ENCODE measurements at places on chromosomes 4 and X.

GRCh38 chr4:184934961-184935360 lies 83.3 kb upstream of the HELT start:
- DNase-seq = no peak

DNA sequence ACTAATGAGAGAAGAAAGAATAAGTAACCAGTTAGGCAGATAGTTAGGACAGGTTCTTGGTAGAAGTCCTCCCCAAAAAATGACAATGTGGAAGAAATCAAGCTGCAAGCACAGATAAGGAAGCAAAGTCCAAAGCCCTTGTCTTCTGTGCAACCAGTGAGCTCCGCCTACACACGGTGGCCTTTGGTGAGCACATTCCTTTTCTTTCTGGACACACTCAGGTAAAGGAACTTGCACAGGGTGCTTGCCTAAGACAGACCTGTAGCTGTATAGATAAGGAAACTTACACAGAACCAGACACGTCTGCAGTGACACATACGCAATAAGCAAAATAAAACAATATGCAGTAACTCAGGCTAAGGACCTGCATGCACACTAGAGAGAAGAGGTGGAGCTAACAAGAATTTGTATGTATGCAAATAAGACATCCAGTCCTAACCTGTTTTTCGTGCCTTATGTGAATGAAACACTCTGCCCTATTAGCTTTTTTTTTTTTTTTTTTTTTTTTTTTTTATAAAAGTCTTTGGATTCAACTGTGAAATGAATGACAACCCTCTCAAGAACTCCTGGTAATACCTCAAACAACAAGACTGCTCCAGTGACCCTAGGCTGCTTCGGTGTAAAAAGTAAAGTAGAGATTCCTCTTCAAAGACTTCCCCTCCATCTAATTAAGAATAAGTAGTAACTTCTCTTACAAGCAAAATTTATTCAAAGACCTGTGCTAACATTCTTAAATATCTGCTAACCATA lies 48.8 kb downstream of the UGT2B10 start:
- no peak for DNase-seq

DNA sequence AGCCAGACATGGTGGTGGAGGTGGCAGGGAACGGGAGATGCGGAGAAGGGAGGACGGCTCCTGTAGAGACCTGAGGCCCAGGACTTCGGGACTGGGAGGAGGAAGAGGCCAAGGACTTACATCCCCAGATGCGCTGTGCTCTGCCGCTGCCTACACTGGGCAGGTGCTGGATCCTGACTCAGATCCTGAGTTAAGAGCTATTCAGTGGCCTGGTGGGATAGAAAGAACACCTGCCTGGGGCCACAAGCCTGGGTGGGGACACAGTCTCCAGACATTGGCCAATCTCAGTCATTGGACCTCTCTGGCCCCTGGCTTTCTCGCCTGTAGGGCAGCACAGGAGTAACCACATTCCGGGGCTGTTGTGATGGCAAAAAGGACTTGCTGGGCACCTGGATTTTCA lies 10.9 kb upstream of the MSX1 start:
- no peak for DNase-seq

DNA sequence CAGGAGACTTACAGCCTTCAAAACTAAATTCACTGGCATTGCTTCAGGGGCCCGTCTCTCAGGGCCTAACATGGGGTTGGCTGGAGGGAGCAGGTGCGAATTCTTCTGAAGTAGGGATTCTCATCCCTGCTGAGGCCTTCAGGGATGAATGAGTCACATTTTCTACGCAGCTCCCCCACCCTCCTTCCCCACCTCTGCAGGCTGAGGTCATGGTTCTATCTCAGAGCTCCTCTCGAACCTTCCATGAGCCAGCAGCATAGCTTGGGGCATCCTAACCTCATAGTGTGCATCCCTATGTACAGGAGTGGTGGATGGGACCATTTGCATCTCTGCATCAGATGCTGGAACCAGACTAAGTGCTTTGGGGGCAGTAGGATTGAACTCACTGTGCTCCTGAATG lies 309.2 kb downstream of the EVC2 start:
- DNase-seq = no peak

DNA sequence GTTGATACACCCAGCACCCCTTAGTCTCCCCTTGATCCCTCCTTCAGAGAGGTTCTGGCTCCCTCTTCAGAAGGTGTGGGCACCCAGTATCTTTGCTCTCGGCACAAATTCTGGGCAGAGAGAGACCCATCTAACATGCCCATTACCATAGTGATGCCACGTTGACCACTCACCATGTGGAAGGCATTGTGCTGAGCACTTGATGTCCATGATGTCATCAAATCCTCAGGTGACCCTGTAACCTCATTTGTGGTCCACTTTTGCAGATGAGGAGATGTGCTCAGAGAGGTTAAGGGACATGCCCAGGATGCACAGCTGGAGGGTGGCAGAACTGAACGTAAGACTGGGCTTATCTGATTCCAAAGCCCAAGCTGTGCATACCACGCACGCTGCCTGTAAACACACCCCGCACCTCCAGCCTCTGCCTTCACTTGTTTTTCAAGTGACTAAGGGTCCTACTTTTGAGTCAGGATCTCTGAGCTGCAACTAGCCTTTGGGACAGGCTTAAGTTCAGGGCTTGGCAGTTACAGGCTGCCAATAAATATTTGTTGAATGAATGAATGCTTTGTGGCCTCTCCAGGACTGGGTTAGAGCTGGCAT lies 55.2 kb downstream of the HTRA3 start:
- no peak for DNase-seq

DNA sequence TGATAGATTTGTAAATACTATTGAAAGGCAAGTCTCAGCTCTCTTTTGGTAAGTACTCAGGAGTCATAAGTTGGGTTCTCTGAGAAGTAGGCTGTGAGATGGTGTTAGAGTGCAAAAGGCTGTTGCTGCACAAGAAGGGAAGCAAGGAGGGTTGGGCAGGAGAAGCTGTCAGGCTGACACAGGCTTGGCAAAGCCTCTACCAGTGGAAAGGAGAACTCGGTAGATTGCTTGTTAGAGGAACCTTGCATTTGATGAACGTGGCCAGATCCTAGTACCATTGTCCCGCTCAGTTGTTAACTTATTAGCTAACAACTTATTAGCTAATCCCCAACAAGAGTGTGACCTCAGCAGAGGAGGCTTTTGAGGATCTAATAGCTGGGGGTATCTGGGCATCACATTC lies 449.3 kb upstream of the BOD1L1 start:
- DNase-seq = no peak

GRCh38 chr4:22514481-22514880 lies 1.4 kb downstream of the ADGRA3 start:
- peak; percentile 19 for DNase-seq

GRCh38 chr4:141098163-141098562 lies 35.1 kb downstream of the RNF150 start:
- DNase-seq = no peak

- no peak for DNase-seq
Observed at GRCh38 chr4:140308366-140309123, 64.9 kb upstream of the SCOC start.

- peak; percentile 96 for DNase-seq
Observed at GRCh38 chr4:1712216-1713002, at the start of gene SLBP. Gene SLBP (minus strand): TSS chr4:1712319. CDS start chr4:1712188, 131 bp downstream.

GRCh38 chr4:7041801-7042502 lies 1.2 kb upstream of the TADA2B start:
- DNase-seq = peak; percentile 27

- DNase-seq = no peak
Observed at GRCh38 chrX:133911825-133912495, 73.4 kb downstream of the GPC3 start.

DNA sequence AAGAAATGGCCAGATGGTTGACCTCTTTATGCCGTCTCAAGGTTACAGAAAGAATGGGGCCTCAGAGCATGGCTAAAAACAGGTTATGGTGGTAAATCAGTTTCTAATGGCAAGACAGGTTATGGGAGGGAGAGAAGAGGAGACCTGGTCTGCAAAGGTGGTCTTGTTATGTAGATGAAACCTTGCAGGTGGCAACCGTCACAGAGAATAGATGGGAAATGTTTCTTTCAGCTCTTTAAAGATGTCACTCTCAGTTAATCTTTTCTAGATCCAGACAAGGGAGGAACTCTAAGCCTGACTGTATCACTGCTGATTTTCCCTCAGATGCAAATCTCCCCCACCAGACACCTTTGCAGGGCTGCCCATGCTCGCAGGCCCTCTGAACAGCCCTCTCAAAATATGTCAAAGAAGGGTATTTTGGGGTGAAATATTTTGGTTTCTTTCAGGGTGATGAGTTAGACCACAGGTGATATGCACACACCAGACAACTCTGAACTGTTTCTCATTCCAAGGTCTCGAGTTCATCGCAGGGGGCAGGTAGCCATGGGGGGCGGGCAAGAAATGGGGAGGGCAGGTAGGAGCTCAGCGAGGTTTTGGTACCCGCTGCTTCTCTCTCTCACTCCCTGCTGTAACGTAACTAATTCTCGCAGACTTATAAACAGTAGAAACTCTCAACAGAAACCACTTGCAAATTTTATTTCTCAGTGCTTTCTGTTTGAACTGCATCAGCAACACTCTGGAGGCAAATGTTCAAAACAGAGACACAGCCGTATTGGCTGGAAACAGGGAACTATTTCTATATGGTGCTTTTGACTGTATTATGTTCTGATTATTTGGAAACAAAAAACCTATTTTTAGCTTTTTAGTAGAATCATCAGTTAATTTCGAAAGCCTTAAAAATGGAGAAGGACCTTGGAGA lies 32.4 kb downstream of the CASP3 start:
- no peak for DNase-seq

DNA sequence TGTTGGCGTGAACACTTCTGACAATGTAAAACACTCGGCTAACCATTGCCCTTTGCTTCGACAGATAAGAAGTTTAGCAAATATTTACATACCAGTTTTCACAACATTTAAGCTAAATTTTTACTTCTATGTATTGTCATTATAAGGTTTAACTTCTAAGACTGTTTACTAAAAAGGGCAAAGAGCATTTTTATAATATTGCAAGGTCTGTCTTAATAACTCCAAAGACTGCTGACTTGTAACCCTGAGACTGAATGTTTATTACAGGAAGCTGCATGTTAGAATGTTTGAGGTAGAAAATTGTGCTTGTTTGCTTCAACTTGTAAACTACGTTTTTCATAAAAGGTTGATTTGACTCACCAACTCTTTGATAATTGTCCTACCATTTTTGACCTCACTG lies 213.2 kb upstream of the RPS6KA3 start:
- DNase-seq = no peak

GRCh38 chr4:177356206-177356605 lies 46.5 kb downstream of the NEIL3 start:
- DNase-seq = peak; percentile 75

DNA sequence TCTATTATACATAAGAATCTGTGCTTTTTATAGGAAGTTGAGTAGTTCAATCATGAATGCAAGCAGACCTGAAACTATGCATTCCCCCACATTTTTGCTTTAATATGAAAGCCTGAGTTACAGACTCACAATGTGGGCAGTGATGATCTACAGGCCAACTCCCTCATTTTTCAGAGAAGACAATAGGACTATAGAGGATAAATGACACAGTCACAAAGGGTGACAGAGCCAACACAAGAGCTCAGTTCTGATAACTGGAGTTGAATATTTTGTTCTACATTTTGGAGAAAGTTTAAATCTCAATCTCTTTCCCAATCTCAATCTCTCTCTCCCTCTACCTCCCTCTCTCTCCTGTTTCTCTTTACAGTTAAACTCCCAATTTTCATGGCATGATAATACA lies 27.0 kb downstream of the MBNL3 start:
- no peak for DNase-seq

- no peak for DNase-seq
Observed at GRCh38 chr4:145887241-145887991, 51.2 kb downstream of the ZNF827 start.

DNA sequence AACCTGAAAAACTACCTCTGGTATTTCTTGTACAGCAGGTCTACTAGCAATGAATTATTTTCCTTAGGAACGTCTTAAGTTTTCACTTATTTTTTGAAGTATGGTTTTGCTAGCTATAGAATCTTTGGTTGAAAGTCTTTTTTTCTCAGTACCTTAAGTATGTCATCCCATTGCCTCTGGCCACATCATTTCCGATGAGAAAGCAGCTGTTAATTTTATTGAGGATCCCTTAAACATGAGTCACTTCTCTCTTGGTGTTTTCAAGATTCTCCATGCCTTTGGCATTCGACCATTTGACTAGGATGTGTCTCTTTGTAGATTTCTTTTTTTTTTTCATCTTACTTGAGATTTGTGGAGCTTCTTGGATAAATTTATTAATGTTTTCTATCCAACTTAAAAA lies 803.8 kb upstream of the AMOT start:
- no peak for DNase-seq

DNA sequence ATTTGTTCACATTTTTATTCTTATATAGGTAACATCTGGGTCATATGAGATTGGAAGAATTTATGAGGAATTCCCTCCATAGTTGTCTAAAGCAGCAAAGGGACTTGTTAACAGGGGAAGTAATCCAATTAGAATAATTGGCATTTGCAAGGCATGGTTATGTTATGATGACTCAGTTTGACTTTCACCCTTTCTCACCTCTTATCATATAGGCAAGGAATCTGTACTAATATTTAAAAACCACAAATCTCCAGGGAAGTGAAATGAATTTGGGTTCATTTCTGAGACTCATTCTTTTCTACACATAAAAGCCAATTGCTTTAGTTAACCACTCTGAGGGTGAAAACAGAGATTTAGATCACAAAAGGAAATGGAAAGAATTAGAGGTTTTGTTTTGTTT lies 281.5 kb upstream of the DKK2 start:
- no peak for DNase-seq

DNA sequence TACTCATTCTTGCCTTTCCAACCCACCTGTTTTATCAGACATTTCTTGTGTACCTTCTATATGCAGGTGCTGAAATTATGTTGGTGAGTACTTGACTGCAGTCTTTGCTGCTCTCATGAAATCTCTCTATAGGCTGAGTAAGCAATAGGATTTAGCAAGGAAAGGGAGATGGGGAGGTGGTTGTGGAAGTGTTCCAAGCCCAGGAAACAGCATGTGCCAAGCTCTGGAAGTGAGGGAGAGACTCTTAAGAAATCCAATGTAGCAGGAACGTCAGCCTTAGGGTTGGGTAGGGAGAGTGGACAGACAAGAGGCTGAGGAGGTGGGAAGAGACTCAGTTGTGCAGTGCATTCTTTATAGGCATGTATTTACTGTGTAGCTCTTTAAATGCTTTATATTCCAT lies 5.6 kb downstream of the SEPTIN11 start:
- no peak for DNase-seq

- DNase-seq = no peak
Observed at GRCh38 chr4:99893839-99894160, 427 bp downstream of the LAMTOR3 start.

All from NCI-H69 (cell line).